Activated T-cell treated with anti-CD3 and anti-CD28 coated beads for 4 hours (primary cell): ENCODE measurements at places on chromosomes 6 and 20.

- no peak for DNase-seq
These were observed 49.9 kb upstream of the RANBP9 start for GRCh38 chr6:13761361-13762036.

GRCh38 chr20:12090920-12091319 lies 173.2 kb downstream of the BTBD3 start:
- no peak for DNase-seq

GRCh38 chr6:33375143-33375671 lies 16.4 kb upstream of the KIFC1 start:
- DNase-seq = no peak

DNA sequence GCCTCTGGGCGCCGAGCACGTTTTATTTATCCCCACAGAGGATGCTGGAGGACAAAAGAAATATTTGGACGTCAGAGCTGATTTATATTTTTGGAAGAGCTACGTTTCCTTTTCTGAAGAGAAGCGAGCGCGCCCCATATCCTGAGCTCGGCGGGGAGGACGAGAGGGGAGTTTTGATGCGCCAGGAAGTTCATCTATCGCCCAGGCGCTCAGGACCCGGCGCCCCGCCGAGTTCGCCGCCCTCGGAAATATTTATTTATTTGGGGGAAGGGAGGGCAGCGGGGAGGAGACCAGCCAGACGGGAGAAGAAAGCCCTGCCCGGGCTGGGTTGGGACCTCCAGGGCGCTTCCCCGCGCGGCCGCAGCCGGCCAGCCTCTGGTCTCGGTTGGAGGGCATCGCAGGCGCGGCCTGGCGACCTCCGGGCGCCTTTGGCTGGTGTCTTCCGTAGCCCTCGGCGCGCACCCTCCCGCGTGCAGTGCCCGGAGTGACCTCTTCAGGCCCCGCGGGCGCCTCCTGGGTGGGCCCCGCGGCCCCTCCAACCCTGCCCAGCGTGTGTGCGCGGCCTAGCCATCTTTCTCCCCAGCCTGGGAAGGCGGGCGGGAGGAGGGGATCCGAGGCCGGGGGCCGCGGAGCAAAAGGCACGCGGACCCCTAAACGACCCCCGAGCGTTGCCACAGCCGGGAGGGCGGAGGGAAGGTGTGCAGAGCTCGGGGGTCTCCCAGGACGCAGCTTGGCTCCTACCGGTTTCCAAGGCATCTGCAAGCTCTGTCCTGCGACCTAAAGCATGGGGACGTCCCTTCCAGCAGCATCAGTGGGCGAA lies 5.4 kb upstream of the FOXF2 start:
- DNase-seq = no peak

DNA sequence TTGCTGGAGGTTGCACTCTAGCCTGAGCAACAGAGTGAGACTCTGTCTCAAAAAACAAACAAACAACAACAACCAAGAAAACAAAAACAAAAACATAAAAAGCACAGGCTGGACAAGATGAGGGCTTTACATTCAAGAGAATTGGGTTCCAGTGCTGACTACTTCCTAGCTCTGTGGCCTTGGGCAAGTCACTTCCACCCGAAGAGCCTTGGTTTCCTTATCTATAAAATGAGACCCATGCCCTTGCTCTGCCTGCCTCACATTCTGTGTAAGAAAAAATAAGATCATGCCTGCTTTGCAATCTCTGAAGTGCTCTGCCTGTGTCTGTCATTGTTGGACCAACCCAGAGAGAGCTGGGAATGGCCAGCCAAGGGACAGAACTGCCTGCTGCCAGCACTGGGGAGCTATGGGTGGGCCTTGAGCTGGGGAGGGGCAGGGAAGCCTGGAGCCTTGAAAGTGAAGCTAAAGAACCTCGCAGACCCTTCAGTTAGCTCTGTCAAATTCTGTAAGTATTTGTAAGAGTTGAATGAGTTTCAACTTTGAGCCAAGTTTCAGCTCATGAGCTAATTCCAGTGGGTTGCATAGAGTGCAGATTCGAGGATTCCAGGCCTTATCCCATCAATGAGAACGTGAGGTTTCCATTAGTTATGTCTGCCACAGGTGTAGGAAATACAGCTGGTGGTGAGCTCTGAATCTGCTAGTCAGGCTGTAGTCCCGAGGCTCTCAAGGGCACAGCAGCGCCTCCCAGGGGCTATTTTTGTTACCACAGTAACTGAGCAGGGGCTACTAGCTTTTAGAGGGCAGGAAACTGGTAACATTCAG lies 93.2 kb downstream of the DLGAP4 start:
- no peak for DNase-seq

GRCh38 chr20:23133560-23133998 lies 47.5 kb upstream of the CD93 start:
- DNase-seq = no peak

GRCh38 chr6:73657201-73657600 lies 3.4 kb upstream of the SLC17A5 start:
- DNase-seq = no peak

DNA sequence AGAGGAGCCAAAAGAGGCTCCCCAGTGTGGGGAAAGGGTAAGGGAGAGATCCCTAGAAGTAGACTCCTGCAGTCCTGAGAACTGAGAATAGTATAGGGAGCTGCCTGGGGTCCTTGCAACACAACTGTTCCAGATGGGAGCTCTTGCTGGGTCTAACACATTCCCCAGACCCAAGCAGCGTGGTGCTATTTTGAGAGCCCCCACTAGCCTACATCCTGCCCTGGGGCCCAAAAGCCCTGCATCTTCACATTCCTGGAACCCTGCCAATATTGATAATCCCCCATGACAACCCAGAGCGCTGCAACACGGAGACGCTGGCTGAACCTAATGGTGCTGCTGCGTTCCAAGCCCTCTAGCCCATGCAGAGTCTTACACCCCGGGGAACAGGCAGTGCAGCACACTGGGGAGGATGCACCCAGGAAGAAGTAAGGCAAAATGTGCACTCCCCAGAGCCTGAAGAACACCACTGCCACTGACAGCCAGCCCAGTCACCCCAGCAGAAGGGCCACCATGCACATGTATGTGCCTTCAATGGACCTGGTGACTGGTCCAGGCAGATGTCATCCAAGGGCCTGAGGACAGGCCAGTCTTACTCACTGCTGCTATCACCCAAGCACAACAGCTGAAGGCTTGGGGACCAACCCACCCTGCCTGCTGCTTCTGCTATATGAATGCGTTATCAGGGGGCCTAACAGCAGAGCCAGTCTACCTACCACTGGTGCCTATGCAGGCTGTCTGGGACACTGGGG lies 7.0 kb upstream of the RNF217 start:
- DNase-seq = no peak
